ENCODE measurements at places on chromosomes 5 and 9.
A peak's percentile ranks its signal among the peaks of the same experiment; 100 is the strongest.

DNA sequence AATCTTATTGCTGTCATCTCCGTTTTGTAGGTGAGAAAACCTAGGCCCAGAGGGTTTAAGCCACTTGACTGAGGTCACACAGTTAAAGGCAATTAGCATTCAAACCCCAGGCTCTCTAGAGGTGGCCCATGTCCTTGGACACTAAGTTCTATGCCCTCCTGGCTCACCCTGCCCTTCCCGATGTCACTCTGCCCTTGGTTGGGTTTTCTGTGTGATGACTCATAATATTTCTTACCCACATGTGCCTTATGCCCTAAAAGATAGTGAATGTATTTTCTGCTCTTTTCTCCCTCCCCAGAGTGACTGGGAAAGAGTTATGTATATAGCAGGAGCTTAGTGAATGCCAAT, 174.5 kb upstream of the PITX1 start:
- DNase-seq, result no peak

DNA sequence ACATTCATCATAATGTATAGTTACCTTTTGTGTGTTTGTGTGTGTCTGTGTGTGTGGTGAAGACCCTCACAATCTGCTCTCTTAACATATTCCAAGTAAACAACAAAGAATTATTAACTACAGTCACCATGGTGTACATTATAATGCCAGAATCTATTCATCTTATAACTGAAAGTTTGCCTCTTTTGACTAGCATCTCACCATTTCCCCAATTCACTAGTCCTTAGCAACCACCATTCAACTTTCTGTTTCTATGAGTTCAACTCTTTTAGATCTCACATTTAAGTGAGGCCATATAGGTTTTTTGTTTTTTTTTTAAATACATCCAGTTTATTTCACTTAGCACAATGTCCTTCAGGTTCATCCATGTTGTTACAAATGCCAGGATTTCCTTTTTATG, 83.6 kb downstream of the SMC2 start:
- DNase-seq, result no peak

- DNase-seq, result peak; percentile 76
Measured at GRCh38 chr5:9059920-9060691, 485.8 kb downstream of the SEMA5A start.

DNA sequence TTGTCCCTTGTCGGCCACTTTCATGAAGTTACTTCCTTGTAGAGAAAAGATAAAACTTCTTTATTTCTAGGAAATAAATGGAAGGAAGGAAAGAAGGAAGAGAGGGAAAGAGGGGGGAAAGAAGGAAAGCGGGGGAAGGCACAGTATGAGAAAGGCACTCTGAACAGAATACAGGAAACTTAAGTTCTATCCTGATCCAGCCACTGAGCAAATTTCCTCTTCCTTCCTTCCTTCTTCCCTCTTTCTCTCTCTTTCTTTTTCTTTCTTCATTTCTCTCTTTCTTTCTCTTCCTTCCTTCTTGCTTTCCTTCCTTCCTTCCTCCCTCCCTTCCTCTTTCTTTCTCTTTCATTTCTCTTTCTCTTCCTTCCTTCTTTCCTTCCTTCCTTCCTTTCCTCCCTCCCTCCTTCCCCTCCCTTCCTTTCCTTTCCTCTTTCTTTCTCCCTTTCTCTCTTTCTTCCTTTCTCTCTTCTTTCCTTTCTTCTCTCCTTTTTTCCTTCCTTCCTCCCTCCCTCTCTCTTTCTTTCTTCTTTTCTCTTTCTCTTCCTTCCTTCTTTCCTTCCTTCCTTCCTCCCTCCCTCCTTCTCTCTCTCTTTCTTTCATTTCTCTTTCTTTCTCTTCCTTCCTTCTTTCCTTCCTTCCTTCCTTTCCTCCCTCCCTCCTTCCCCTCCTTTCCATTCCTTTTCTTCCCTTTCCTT, 240.2 kb upstream of the BRINP1 start:
- DNase-seq, result no peak

GRCh38 chr9:98897745-98898144, 46.0 kb upstream of the COL15A1 start:
- DNase-seq, result no peak

DNA sequence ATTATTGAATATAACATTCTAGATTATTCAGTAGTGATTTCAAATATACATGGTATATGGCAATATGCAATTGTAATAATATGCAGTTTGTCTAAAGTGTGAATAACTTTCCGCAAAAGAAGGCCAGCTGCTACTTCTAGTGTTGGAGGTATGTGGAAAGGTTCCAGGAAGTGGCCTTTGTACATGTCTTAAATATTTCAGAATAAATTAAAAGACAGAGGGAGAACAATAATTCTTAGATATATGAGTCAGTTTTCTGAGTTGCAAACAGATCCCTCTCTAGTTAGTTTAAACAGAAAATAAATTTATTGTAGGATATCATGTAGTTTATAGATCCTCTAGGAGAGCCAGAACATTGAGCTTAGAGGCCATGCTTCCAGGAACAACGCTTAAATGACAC, 210.8 kb upstream of the ELL2 start:
- DNase-seq, result no peak

- DNase-seq, result no peak
Measured at GRCh38 chr5:134440201-134440755, 28.6 kb upstream of the CDKN2AIPNL start.

DNA sequence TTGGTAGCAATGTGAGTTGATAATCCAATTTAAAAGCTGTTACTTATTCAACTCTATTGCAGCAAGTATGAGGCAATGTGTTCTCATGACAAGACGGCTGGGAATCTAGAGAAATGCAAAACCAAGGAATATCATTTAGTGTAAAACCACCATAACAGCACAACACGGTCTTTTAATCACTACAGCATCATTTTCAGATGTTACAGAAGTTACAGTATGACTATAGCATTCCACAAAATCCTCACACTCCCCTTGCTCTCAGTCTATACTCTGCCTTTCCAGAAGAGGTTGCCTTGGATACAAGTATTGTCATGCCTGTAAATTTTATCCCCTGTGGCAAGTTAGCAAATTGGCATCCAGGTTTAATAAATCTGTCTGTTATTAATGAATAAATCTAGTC, 28.6 kb upstream of the TAS2R1 start:
- no peak for DNase-seq

All from HFF-Myc (cell line).